ENCODE measurements at places on chromosomes 7 and 10.

DNA sequence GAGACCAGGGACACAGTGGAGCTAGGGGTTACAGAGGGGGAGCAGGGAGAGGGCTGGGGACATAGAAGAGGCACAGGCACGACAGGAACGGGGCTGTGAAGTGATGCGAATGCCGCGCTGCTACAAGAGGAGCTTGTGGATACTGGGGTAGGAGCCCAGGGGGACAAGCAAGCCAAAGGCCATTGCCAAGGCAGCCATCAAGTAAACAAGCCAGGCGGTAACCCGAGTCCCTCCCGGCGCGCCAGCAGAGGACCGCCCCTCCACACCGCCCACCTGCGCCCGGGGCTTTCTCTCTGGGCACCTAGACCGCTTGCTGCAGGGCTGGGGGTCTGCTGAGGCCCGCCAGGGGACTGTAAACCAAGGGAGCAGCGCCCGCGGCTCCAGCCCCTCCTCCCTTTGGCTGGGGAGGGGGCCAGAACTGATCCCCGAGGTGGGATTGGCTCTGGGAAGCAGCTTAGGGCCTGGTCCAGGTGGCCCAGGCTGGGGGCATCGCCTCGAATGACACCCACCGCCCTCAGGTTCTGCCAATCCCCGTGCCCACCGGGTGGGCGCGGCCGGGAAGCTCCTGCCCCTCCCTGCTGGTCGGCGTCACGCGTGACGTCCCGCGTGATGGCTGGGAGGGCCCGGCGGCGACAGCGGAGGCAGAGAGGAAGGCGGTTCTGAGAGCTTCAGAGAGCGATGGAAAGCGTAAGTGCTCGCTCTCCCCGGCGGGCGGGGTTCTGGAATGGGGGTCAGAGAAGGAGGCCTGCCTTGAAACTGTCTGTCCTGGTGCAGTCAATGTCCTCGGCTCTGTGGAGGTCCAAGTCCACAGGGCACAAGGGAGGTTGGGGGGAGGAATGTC, 982 bp downstream of the SFXN3 start:
- DNase-seq, result peak; percentile 65

GRCh38 chr7:94288096-94288495, 106.6 kb upstream of the COL1A2 start:
- DNase-seq, result no peak

DNA sequence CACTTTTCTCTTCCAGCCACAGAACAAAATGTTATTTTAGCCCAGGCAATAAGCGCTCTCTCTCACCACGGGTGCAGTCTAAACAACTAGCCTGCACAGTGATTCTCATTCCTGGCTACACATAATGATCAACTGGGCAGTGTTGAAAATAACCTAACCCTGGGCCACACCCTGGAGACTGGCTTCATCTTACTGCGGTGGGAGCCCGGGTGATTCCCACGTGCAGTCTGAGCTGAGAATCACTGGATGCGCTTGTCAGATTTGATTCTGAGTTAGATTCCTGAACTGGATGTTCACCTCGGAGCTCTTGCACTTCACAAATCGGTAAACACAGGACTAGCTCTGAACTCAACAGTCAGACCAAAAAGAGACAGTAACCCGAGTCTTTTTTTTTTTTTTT, 14.9 kb downstream of the ZC3HAV1 start:
- no peak for DNase-seq

- no peak for DNase-seq
These were observed 314.1 kb upstream of the C7orf33 start for GRCh38 chr7:148276314-148277041.

DNA sequence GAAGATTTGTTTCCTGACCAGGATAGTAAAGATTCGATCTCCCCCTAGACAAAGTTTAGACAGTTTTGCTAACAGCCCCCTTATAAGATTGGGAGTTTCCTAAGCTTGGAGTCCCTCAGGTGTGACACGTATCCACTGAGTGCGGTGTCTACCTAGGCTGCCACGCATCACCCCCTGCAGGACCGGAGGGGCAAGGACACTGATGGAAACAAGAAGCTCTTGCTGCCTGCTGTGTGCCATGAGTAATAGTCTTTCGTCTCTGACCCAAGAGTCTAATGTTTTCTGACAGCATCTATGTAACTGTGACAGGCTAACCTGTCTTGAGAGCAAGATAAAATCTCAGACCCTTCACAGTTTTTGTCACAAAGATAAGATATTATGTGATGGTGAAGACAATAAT, 173.5 kb downstream of the SEMA3E start:
- no peak for DNase-seq

DNA sequence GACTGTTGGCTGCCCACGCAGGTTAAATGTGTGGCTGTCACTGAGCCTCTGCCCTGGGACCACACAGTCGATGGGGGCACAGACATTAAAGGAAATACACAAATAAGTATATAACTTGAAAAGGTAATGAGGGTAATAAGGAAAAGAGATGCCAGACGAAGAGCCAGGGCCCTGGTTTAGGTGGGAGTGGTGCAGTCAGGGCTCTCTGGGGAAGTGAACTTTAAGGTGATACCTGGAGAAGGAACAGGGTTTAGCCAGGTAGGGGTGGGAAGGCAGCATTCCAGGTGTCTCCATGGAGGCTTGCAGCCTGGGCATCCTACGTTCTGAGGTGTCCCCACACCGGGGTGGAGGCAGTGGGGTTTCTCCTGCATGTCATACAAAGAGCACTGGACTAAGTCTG, 50.4 kb downstream of the UNC5B start:
- DNase-seq, result no peak

DNA sequence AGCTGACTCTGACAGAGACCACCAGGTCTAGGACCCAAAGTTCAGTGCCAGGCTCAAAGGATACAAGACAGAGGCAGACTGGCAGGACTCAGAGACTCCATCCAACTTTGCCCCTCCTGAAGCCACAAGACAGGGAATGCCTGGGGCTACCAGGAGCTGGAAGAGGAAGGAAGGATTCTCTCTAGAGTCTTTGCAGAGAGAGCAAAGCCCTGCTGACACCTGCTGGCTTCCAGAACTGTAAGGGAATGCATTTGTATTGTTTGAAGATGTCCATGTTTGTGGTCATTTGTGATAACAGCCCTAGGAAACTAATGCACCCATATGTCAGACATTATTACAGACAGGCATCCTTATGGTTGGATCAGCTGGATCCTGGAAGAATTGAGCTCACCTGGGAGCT, 132.3 kb upstream of the C7orf33 start:
- DNase-seq, result no peak

DNA sequence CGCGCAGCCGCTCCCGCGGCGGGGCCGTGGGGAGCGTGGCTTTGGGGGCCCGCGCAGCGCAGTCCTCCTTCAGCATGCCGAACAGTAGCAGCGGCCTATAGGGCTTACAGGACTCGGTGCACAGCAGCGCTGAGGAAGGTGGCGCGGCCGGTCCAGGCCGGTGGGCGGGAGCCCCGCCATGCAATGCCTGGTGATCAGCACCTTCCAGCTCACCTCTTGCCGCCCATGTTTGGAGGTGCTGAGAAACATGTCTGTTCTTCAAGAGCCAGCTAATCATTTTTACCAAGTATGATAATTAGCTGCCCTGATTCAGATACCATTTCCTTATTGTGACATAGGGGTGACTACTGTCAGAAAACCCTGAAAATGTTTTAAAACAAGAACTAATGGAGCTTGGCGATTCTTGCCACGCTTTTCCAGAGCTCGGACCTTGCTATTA, 33.5 kb upstream of the SFTPD start:
- no peak for DNase-seq

DNA sequence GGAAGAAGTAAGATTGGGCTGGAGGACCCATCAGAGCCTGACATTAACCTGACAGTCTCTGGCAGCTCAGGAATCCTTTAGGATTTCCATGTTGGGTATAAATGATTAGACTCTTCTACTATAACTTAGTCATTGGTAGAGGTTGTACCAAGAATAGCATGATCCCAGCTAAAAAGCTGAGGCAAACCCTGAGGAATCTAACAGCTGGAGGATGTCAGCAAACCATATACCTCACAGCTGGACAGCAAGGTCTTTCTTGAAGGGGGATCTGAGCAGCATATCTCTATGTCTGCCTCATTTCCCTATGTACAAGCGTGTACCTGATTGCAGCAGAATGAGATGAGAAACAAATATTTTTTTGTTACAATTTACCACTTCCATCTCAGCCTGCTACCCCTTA, 103.2 kb downstream of the NPSR1 start:
- no peak for DNase-seq

Data from activated T-cell treated with anti-CD3 and anti-CD28 coated beads for 4 hours (primary cell).